Kidney (tissue), 22 donors: ENCODE measurements at places on chromosomes 5 and 9. TPM values are rescaled to one million over a fixed set of nuclear protein-coding genes. Genes with fewer than 3 reads are reported as not detected.
A peak's percentile ranks its signal among the peaks of the same experiment; 100 is the strongest.

The FBP1 gene
- 266 TPM for polyA plus RNA-seq

The ADAMTS19 gene
- 0.73 TPM for polyA plus RNA-seq

The ARPC5L gene
- 52.7 TPM for polyA plus RNA-seq

DNA sequence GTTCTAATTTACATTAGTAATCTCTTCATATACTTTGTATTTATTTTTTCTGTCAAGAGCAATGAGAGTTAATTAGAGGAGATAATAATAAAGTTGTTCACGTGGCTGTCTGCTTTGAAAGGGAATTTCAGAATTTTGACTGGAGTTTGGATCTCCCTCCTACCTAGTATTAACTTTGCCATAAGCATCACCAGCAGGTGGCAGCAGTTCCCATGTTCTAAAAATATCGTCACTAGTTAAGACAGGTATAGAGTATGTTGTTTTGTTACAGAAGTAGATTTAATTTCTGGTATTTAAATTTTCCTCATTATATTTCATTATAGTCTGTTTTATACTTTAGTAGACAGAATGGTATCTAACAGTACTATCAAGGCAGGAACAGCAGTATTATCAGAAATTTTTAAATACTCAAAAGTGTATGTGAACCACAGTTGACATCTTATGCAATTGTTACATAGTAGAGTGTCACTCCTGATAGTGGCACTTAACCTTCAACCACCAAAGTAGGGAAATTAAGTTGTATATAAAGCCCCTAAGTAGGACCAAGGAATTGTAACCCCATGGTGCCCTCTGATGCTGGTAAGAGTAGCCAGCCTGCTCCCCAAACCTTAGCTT lies 20.4 kb downstream of the GNPDA1 start:
- peak; percentile 64 for DNase-seq

DNA sequence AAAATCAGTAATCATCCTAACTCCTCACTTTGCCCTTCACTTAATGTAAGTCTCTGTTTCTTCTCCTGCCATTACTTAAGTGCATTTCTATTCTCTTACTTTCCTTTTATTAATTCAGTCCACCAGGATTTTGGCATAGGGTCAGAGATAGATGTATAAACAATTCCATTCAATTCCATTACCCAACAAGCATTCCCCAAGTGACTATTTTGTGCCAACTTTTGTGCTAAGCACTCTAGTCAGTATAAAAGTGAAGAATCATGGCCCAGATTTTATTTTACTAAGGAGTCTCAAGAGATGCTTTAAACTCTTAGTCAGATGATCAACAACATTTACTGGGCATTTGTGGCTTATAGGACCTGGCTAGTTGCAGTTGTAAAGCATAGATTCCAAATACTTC lies 159.3 kb downstream of the DMAC1 start:
- DNase-seq: no peak
